Stimulated activated CD8-positive, alpha-beta memory T cell treated with anti-CD3 and anti-CD28 coated beads, Interleukin-15, amount 100 ng/mL, for 48 hours (primary cell): ENCODE measurements at places on chromosomes 2 and 18.

DNA sequence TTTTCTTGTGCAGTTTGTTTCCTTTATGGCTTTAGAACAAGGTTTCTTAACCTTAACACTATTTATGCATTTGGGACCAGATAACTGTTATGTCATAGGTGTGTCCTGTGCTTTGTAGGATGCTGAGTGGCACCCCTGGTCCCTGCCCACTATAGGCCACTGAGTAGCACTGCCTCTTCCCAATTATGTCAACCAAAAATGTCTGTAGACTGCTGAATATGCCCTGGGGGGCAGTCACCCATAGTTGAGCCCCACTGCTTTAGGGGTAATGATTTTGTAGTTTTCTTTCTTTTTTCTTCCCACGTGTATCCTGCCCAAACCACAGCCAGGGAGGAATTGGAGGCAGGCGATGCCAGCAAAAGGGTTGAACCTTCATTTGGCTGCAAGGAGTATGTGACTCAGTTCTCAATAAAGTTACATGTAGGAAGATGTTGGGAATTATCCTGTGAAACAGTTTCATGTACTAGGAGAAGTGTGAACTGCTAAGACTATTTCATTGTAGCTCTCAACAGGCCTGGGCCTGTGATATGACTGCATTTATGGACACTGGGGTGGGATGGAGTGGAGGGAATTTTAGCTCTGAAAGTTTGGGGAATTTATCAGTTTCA lies 65.7 kb downstream of the FMNL2 start:
- no peak for DNase-seq

DNA sequence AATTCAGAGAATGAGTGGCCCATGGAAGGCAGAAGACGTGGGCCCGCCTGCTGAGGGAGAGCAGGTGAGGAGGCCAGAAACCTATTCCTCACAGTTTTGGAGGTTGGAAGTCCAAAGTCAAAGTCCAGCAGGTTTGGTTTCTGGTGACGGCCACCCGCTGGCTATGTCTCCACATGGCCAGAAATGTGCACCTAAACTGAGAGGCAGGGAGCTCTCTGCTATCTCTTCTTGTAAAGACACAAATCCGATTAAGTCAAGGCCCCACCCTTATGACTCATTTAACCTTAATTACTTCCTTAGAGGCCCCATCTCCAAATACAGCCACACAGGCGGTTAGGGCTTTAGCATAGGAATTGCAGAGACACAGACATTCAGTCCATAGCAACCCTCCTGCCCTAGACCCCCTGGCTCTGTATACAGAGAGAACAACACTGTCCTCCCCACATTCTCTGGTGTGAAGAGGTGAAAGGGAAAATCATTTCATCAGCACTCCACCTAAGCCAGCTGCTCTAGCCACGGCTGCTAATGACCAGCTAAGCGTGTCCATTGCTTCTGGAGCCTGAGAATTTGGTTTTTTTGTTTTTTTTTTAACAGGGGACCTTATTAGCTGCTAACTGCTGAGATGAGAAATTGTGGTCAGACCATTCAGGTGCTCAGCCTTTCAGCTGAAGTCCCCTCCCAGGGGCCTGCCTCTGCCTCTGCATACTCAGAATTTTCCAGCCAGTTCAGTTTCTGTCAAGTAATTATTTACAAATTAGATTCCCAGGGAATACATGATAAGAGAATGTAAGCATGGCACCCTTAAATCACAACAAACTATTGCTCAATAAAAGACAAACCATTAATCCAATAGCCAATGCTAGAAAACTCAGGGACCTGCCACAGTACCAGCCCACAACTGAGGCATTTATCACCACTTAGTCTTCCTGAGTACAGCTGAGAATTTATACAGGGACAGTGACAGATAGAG lies 368.7 kb upstream of the ID2 start:
- DNase-seq = no peak

DNA sequence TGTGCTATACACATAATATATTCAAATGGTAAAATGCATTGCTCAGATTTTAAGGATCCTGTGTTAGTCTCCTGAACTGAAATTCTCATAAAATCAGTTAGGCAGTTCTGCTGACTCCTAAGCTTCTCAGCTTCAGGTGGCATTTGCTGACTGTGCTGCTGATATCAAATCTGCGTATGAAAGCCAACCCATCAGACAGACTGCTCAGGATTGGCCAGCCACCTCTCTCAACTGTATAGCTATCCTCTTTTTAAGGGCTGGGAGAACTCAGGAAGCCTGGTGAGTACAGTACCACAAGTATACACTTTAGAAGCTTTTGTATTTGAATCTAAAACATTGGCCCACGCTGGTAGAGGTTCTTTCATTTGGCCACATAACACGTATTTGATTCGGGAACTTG lies 28.7 kb downstream of the PTCD3 start:
- DNase-seq = no peak

- no peak for DNase-seq
Observed at GRCh38 chr2:102055346-102055990, 63.7 kb downstream of the IL1R2 start.

GRCh38 chr2:28433935-28434599 lies 41.4 kb downstream of the FOSL2 start:
- DNase-seq = no peak

- DNase-seq = no peak
Observed at GRCh38 chr2:44450806-44451205, 89.1 kb downstream of the CAMKMT start.

DNA sequence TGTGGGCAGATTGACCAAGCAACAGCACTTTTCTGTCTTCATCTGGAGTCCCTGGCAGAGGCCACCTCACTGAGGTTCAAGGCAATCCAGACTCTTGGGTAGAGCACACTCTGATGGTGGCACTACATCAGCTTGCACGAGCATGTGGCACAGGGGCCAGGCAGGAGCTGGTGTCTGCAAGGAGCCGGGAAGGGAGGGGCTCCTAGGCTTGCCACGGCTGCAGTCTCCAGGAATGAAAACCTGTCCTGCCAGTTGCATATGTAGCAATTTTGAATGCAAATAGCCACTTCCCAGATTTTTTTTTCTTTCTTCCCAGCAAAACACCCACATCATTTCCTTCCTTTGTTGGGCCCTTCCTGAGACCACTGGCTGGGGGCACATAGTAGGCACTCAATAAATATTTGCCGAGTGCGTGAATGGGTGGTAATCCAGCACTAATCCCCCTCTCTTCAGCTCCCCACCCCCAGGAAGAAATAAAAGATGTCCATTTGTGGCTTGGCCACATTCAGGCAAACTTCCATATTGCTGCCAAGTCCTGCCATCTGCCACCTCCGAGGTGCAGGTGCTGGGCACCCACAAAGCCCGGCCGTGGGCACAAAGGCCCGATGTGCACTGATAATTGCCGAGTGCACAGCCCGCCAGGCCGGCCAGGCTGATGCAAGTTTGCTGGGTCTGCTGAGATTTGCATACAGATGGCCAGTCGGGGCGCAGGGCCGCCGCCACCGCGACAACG lies 72.4 kb downstream of the MYCN start:
- no peak for DNase-seq

GRCh38 chr2:122063716-122064115 lies 308.3 kb downstream of the TSN start:
- no peak for DNase-seq

DNA sequence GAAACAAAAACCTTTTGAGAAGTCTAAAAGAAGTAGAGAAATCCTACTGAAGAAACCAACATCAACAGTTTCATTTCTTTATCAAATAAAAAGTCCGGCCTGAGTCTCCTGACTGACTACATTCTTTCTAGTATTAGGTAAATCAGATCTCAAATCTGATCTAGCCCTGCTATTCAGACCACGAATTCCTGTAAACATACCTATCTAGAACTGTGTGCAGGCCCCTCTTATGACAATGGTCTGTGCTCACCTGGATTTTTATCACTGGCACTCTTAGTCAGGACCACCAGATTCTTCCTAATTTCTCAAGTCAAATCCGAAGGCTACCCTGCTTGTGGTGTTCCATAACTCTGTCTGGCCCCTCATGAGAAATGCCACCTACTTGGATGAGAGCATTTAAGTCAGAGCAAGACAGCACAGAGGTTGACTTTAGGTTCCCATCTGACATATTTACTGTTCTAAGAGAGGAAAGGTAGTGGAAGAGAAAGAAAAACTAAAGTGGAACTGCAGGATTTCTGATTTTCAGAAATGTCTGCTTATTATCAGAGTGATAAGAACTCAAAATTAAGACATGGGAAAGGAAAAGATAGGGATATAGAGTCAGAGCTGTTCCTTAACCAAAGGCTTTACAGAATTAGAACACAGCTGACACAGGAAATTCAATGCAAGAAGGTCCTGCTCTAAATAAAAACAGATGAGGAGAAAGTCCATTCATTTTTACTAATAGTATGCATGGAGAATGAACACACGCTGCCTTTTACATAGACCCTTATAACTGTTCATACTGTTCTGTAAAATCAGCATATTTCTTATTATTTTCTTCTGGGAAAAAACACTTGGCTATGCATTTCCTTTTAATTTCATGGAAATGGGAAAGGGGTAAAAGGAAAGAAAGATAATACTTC lies 56.5 kb downstream of the SLC8A1 start:
- no peak for DNase-seq

DNA sequence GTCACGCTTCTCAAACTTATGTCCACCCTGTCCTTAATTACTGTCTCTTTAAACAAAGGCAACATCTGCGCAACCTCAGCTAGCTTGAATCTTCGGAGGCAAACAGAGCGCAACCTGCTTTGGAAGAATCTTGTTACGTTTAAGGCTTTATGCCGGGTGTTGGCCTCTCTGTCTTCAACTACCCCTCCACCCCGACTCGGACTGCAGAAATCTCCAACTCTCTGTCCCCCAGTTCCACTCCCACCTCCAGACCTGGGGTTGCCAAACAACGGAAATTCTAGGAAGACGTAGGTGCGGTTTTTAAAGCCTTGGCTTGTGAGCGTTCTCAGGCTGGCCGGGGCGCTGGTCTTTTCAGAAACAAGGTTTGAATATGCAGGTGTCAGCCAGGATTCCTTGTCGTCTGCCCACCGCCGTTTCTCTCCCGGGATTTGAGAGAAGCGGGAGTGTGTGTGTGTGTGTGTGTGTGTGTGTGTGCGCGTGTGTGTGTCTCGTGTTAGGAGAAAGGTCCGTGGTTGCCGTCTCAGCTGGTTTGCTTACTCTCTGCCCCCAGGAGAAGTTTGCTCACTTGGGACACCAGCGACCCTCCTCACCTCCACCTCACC lies 1.1 kb upstream of the ONECUT2 start:
- DNase-seq = no peak

GRCh38 chr2:173869244-173870229 lies 95.6 kb downstream of the SP3 start:
- no peak for DNase-seq

GRCh38 chr18:74172697-74173433 lies 24.5 kb downstream of the TIMM21 start:
- no peak for DNase-seq

DNA sequence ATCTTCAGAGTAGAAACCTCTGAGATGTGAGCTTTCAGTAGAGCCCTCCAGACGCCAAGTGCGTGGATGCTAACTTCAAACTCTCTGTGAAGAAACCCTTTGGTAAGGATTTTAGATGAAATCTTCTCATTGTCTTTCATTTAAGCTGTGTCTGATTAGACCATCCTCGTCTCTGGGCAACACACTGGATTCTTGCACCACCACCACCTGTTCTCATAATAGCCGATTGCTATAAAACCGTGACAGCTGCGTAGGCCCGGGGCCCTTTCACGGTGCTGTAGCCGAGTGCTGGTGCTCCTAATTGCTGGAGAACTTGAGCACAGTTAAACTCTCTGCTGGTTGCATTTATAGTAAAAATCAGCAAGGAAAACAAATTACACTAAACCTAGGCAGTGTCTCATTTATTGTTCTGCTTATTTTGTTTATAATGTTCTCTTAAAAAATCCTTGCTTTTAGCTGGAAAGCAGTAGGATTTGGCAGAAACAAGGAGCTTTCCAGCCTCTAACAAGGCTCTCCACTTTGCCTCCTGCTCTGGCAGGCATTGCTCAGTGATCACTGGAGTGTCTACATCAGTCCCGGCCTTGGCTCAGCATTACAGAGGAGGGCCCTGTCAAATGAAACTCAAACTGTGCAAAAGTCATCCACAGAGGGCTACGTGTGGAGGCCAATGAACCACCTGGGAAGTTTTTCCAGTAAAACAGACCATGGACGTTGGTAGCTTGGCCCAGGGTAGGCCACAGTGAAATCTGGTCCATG lies 40.9 kb upstream of the MBP start:
- no peak for DNase-seq

DNA sequence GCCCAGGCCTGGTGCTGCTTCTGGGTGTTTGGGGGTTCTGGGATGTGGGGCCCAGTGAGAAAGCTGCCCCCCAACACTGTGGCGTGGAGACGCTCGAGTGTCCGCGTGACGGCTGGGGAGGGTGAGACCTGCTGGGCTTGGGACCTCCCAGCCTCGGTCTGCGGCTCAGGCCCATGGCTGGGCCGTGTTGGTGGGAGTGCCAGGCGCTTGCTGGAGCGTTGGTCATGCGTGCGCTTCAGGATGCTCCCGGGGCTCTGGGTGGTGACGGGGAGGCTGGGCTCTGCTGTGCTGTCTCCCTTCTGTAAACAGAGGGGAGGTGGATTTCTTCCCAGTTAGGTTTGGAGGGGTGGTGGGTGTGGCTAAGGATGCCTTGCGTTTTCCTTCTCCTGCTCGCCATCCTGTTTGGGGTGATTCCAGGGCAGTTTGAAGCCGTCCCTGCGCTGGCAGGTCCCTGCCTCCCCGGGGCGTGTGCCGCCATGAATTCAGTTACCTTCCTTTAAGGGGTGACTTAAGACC lies 606 bp downstream of the GAL3ST2 start:
- DNase-seq = no peak

GRCh38 chr2:235806986-235807750 lies 313.3 kb downstream of the AGAP1 start:
- DNase-seq = no peak

DNA sequence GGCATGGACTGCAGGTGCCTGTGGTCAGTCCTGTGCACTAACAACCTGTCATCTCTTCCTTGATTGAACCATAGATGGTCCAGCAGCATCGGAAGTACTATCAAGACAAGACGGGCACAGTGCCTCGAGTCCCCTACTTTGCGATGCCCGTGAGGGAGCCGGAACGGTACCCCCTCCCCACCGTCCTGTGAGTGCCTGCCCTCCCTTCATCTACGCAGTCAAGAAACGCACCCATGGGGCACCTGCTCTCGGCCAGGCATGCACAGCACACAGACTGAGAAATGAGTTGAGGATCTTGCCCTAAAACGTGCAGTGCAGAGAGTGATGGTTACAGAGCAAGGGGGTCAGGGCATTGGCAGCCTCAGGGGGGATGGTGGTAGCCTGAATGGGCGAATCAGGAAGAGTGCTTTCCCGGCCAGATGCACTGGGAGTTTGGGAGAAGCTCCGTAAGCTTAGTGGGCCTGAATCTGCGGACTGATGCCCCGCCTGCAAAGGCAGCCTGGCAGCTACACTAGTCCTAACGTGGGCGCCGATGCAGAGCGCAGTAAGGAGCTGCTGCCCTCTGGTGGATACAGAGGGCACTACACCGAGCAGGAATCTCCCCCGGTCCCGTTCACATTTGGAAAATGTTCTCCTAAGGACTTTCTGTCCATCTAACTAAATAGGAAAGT lies 63.6 kb downstream of the CIB4 start:
- peak; percentile 36 for DNase-seq
